NCI-H2227 treated with DMSO at 0.1 percent for 48 hours (cell line): ENCODE measurements at places on chromosomes 16 and 17.
A peak's percentile ranks its signal among the peaks of the same experiment; 100 is the strongest.

DNA sequence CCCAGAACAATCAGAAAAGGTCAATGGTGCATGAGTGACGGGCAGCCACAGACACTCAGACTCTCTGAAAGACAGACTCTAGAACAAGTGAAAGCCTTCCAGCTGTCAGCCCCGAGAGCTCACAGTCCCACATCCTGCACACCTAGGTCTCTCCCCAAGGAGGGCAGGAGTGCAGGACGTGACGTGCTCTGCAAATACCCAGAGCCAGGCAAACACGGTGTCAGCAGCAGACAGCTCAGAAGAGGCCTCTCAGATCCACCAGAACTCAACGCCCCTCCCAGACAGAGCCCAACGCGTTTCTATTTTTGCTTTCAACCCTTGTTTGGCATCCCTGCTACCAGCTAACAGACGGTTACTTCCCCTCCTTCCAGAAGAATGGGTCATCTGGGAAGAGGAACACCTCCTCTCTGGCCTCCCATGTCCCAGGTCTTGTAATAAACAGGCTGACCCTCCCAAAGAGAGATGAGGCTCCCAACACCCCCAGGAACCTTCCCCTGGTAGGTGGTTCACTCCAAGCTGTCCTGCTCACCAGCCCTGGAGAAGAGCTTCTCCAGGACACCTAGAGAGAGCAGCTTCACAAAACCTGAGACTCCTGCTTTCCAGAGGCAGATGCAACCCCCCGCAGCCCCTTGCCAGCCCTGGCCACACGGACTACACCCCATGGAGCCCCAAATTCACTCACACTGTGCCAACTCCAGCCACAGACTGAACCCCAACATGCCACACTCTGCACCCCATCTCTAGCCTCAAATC is 7.6 kb downstream of the PITPNM3 start:
- no peak for DNase-seq

DNA sequence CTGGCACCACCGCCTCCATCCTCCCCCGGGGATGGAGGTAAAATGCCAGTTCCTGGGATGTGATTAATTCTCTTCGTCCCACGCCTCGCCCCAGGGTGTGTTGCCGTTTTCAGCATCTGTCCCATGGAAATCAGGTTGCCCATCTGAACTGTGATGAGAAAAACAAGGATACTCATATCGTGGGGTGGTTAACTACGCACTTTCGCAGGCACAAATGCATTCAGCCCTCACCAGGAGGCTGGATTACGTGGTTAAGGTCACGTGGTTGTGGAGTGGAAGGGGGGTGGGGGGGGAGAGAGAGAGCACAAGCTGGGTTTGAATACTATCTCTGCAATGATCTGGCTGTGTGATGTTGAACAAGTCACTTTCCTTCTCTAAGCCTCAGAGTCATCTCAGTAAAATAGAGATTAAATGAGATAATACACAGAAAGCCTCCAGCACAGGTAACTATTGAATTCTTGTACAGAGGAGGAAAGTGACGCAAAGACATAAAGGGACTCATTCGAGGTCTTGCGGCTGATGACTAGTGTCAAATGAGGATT is 74.7 kb downstream of the BMERB1 start:
- no peak for DNase-seq

GRCh38 chr17:45050481-45051059 is 862 bp downstream of the DCAKD start:
- DNase-seq, result peak; percentile 26

DNA sequence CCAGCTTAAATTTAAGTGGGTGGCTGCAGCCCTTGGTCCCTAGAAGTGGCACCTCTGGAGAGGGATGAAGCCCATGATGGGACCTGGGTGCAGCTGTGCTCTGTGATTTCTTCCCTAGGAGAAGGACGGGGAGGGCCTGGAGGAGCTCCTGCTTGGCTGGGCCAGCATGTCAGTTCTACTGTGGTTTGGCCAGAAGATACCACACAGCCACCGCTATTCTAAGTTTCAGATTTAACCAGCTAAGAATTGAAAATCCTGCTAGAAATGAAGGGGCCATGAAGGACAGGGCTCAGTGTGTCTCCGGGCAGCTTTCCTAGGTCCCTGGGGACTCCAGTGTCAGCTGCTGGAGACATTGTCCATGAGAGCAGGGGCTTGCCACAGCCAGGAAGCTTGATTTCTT is 9.7 kb downstream of the RAP1GAP2 start:
- DNase-seq, result no peak

DNA sequence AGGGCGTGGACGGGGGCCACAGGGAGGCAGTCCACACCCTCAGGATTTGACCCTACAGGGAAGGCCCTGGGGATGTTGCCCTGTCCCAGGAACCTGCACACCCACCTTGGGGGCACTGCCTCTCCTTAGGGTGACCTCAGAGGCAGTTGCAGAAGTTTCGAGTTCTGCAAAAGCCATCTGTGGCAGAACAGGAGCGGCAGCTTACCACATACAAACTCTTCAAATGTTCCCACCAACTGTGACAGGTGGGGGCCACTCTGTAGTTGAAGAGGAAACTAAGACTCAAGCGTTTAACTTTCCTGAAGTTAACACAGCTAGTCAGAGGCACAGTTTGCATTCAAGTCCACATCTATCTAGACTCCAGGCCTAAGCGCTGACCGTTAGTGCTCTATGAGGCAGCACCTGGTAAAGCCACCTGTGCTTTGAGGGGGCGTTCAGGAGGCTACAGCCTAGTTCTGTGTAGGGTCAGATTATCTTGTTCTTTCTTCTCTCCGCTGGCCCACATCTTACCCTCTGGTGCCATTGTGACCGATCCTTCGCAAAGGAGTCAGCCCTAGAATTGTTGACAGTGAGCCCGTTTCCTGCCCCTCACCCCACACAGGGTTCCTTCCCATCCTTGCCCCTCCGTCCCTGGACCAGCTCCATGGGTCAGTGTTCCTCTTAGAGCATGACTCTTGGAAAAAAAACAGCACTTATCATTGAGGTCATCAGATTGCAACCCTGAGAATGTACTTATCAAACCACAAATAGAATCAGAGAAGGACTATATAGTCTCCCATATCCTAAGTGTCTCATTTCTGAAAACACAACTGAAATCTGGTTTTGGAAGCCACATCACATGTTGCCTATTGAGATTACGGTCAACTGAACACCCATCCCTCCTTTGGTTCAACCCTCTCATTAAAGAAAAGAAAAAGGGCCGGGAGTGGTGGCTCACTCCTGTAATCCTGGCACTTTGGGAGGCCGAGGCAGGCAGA is 45.4 kb downstream of the CDH1 start:
- no peak for DNase-seq

GRCh38 chr17:50890675-50891516 is 24.7 kb upstream of the TOB1 start:
- DNase-seq, result no peak

DNA sequence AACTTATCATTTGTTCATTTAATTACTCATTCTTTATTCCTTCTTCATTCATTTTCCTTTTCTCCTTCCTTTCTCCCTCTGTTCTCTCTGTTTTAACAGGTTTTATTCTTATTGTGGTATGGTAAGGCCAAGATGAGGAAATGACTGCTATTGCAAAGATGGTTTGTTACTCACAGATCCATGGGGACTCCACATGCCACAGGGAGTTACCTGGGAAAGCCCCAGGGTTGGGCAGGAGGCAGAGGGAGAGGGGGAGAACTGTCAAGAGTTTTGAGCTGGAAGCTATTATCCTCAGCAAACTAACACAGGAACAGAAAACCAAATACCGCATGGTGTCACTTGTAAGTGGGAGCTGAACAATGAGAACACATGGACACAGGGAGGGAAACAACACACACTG is 453.3 kb downstream of the WWOX start:
- DNase-seq, result no peak

- peak; percentile 70 for DNase-seq
Measured at GRCh38 chr17:76623271-76624146, 20.0 kb downstream of the ST6GALNAC1 start.

DNA sequence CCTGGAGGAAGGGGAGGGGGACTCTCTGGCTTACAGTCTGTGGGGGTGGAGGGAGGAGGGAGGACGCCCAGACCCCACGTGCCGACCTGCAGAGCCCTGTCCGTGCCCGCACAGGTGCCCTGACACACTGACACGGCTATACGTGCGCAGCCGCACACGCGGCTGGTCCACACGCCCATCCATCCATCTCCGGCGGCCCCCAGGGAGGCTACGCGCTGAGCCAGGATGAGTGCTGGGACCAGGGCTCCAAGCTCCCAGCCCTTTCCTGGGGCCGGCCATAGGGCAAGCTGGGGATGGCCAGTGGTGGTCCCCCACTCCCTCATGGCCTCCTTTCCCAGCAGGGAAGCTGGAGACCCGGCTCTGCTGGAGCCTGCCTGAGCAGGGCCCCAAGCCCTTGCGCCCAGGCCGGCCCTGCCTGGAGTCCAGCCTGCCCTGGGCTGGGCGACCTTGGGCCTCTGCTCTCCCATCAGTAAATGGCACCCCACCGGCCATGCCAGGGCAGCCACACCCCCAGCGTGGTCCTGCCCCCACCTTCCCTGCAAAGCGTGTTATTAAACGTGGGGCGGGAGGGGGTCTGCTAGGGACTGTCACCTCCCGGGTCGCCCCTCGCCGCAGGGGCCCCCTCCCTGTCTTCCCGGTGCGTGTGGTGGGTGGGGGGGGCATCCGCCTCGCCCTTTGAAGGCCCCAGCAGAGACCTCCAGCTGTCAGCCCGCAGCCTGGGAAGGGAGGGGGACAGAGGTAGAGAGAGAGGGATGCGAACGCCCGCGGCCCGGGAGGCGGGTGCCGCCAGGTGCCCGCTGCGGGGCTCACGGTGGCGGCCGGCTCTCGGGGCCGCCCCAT is 863 bp downstream of the CASKIN1 start:
- no peak for DNase-seq

- DNase-seq, result no peak
Measured at GRCh38 chr17:2266045-2266864, 37.3 kb downstream of the SMG6 start.

DNA sequence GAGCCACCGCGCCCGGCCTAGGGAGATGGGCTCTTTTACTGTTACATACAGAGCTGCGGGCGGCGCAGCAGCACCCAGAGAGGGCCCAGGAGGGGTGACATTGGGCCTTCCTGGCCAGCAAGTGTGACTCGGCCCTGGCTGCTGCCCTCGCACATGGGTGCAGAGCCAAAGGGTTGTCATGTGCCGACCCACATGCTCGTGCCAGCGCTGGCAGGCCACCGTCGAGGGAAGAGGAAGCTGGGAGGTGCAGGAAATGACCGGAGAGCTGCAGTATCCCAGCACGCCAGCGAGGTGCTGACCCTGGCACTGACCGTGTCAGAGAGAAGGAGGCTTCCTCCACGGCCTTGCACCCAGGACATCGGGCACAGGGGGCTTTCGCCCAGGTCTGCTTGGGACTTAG is 8.0 kb downstream of the ENDOV start:
- DNase-seq, result no peak

GRCh38 chr16:87288753-87289362 is 28.3 kb downstream of the C16orf95 start:
- no peak for DNase-seq
